NCI-H1930 (cell line): ENCODE measurements at places on chromosomes 1 and 21.

DNA sequence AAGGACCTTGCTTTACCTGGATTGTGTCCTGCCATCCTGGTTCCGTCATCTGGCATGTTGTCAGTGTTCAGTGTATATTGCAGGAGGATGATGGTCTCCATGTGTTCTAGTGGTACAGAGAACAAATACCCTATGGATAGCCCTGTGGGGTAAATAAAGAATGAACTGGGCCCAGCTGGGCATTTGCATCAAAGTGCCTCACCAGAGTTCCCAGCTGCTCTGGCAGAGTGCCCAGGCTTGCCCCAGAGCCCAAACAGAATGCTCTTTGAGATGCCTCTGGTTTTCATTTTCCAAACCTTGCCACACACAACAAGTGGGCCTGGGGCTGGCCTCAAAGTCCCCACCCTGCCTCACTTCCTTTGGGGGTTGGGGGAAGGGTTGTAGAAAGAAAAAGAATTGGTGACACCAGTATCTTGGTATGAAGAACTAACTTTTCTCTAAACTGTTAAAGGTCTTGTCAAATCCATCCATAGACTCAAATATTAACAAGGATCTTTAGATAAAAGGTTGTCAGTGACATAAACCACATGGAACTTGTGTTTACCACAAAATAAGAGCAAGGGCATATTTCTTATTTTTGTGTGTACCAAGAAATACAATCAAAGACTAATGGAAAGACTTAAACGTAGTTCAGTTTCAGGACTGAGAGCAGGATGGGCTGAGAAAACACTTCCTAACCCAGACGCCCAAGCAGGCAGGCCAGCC lies 82.2 kb downstream of the LMO4 start:
- DNase-seq = no peak

- DNase-seq = no peak
Observed at GRCh38 chr1:178238722-178239510, 145.0 kb downstream of the RASAL2 start.

GRCh38 chr1:106793651-106794050 lies 262.8 kb upstream of the PRMT6 start:
- DNase-seq = no peak

GRCh38 chr1:18479454-18479853 lies 1.3 kb upstream of the KLHDC7A start:
- no peak for DNase-seq

GRCh38 chr21:34073032-34073748 lies at the start of the genes MRPS6 and SLC5A3:
MRPS6 (plus strand) TSS chr21:34073578; CDS start chr21:34073701, 123 bp downstream.
SLC5A3 (plus strand) TSS chr21:34073578; CDS start chr21:34095199, 21,621 bp downstream.
- peak; percentile 90 for DNase-seq

DNA sequence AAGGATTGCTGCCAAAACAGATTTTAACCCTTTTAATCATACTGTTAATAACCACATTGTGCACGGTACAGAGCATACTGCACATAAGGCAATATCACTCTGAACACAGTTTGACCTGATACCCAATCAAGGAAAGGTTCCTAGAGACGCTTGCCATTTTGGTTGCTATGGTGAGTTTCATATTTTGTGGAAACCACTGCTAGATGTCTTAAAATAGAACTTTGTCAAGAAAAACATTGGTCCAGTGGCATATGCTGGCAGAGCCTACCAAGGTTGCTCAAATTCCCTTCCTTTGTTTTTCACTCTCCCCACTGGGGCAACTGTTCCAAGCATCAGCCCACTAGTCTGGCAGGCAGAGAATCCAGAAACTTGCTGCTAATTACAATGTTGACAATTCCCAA lies 114.8 kb upstream of the DPYD start:
- no peak for DNase-seq

- no peak for DNase-seq
Observed at GRCh38 chr1:163820766-163821165, 499.0 kb downstream of the NUF2 start.

GRCh38 chr1:1000357-1001056 lies 610 bp upstream of the HES4 start:
- DNase-seq = peak; percentile 84

DNA sequence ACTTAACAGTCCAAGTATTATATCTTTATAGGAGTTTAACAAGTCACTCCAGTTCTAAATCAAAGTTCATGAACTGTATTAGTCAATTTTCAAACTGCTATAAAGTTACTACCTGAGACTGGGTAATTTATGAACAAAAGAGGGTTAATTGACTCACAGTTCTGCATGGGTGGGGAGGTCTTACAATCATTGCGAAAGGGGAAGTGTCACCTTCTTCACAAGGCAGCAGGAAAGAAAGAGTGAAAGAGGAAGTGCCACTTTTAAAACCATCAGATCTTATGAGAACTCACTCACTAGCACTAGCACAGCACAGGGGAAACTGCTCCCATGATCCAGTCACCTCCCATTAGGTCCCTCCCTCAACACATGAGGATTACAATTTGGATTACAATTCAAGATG lies 70.0 kb downstream of the CLCA4 start:
- no peak for DNase-seq

DNA sequence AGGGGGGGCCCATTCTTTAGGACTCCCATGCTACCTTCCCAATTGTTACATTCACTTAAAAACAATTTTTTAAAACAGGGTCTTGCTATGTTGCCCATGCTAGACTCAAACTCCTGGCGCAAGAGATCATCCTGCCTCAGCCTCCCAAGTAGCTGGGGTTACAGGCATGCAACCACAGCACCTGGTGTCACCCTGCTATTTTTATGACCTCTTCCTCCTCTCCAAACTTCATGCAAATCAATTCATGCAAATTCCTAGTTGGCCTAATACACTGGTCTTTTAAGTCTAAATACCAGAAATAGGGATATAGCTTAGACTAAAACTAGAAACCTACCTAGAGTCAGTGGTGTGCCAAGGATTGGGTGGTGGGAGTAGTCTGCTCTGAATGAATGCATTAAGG lies 30.1 kb downstream of the CDKN2C start:
- DNase-seq = no peak

DNA sequence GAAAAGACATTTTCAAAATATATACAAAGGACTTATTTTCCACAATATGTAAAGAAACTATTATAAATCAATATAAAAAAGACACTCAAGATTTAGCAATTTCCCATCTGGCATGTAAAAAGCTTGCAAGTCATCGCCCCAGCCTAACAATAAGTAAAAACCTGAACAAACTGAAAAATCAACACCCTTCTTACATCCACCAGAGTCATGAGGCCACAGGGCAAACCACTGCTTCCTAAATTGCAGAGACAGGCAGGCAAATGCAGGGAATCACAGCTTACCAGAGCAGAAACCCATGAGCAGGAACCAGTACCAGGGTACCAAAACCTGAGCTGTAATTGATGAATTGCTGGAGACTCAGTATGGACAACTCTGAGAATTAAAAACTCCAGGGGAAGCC lies 16.7 kb upstream of the WNT2B start:
- DNase-seq = no peak

DNA sequence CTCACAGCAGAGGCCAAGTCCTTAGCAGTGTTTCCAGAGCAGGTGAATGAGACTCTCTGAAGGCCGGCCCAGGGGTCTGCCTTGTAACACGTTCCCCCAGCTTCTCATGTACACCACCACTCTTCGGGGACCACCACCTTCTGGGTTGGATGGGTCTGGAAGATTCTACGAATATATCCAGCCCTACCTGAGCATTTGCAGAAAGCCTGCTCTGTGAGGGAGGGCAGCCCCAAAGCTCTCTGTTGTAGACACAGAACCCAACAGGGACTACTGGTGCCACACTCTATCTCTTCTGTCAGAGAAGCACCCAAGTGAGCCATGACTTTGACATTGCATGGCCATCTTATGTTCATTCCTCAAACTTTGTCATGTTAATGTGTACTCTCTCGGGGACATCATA lies 61.8 kb downstream of the CD247 start:
- no peak for DNase-seq

GRCh38 chr1:97451046-97451826 lies 469.6 kb downstream of the DPYD start:
- DNase-seq = no peak

GRCh38 chr1:150320667-150320978 lies 710 bp upstream of the PRPF3 start:
- DNase-seq = no peak

DNA sequence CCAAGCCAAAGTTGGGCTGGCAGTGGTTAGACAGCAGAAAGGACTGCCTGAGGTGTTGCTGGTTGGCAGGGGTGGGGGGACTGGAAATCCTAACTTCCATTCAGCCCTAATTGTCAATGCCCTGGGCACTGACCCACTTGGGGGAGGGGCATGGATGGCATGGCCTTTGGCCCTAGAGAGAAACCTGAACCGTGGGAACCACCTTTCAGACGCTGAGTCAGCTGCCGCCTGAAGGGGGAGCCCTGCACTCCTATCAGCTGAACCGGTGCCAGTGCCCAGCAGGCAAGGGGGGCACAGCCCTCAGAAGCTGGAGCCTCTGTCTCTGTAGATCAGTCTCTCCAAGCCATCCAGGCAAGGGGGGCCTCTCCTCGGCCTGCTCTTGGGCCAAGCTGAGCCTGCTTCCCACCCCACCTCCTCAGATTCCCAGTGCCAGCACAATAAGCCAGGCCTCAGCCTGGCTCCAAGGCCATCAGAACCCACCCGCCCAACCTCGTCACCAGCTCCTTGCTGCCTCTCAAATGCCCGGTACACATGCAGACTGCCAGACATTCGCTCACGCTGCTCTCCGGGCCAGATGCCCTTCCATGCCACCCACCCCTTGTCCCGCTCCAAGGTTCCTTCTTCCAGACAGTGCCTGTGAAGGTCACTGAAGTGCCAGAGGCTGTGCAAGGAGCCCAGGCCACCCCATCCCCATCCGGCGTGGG lies 11.6 kb downstream of the TINAGL1 start:
- no peak for DNase-seq

DNA sequence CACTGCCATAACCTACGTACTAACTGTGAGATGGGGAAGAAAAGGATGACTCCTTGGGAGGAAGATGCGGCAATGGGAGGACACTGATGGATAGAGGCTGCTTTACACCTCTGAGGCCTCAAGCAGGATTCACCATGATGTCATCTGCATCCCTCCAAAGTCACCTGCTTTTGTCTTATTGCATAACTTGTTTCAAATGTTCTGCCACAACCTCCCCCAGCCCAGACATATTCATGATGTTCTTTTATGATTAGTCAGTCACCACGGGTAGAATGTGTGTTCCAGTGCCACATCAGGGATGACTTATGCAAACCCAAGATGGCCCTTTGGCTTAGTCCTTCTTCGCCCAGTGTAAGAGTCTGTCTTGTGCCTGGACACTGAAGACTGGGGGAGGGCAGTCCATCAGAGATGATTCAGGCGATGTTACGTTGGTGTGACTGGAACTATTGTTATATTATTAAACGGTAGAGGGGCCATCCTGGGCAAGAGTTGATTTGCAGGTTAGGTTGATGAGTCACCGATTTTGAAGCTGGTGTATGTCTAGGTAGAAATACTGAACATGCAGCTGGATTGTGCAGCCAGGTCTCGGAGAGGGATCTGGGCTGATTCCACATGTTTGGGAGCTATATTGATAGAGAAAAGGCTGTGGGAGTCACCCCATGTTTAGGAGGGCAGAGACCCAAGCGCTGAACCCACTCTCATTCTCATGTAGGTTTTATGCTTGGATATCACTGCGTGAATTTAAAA lies 32.6 kb downstream of the RYR2 start:
- DNase-seq = no peak

DNA sequence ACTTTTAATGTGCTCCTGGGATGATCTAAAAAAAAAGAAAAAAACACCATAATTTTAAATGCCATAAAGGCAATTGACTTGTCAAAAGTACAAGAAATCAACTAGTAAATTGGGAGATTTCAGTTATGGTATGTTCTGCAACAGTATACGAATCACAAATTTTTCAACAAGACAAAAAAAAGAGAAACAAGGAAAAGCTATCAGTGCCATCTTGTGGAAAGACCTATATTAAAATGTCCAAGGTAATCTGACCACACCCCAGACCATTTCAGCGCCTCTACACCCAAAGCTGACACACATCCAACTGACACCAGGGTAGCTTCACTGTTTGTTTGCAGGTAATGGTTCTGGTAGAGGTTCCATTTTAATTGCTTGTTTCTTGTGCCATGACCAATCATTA lies 5.0 kb upstream of the DUSP23 start:
- DNase-seq = no peak

GRCh38 chr1:37258068-37258467 lies 216.3 kb upstream of the ZC3H12A start:
- no peak for DNase-seq

DNA sequence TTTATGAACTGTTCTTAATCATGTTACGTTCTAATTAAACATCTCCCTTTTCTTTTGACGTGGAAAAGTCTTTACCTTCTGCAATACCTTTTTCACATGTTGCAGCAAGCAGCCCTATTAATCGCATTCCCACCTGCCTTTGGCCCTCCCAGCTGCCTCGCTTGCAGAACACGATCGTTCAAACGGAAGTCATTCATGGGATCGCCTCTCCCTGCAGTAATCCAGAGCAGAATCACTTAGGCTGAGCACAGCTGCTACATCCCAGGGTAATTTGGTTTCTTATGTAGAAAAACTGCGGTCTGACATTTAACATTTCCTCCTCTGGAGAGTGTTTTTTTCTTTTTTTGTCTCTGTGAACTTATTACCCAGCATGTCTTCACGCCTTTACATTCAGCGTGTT lies 206.3 kb downstream of the KIF26B start:
- no peak for DNase-seq

DNA sequence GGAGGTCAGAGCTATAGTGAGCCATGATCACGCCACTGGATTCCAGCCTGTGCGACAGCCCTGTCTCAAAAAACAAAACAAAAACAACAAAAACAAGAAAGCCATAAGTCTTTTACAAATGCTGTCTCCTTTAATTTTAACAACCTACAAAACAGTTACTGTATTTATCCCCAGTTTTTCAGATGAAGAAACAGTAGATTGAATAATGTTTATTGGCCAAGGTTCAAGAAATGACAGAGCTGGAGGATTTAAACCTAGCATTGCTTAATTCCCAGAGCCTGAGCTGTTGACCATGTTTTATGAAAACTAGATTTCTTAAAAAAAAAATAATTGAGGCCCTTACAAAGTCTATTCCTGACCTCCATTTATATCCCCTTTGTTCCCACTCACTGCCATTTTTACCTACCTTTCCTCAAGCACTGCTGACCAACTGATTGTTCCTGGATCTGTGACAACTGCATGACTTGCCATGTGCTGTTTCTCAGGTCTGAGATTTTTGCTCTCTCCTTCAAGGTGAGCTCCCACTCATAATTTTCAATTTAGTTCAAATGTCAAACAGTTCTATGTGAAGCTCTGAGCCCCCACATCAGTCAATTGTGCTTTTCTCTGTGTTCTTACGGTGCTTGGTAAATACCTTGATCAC lies 140.8 kb downstream of the CHRM3 start:
- DNase-seq = no peak

DNA sequence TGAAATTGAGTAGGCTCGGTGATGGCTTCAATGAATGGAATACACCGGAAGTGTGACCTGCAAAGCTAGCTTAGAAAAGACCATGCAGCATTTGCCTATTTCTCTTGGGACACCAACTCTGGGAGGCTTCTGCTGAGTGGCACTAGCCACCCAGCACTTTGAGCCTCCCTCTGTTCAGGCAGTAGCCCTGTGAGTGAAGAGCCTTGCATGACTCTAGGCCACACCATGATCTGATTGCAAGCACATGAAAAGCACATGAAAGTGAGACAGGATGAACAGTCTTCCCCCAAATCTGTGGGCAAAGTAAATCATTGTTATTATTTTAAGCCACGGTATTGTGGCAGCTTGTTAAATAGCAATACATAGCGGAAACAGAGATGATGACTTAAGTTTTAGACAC lies 2.8 kb downstream of the CD48 start:
- DNase-seq = no peak

- DNase-seq = no peak
Observed at GRCh38 chr1:30130099-30130498, 593.3 kb downstream of the MATN1 start.
